Activated CD4-positive, alpha-beta T cell treated with anti-CD3 and anti-CD28 coated beads for 24 hours (primary cell): ENCODE measurements at places on chromosomes 4 and X.

DNA sequence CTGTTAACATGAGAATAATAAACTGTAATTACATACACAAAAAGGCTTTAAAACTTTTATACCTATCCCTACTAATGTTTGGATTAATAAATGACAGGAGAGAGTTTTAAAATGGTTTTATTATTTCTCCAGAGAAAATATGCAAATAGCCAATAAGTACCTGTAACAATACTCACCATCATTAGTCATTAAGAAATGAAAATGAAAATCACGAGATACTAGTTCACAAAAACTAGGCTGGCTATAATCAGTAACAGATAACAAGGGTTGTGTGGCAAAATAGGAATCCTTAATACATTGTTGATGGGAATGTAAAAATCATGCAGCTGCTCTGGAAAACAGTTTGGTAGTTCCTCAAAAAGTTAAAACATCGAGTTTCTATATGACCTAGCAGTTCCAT is 25.2 kb upstream of the AP1AR start:
- no peak for DNase-seq

GRCh38 chr4:169931964-169932363 is 94.2 kb downstream of the MFAP3L start:
- DNase-seq, result no peak

DNA sequence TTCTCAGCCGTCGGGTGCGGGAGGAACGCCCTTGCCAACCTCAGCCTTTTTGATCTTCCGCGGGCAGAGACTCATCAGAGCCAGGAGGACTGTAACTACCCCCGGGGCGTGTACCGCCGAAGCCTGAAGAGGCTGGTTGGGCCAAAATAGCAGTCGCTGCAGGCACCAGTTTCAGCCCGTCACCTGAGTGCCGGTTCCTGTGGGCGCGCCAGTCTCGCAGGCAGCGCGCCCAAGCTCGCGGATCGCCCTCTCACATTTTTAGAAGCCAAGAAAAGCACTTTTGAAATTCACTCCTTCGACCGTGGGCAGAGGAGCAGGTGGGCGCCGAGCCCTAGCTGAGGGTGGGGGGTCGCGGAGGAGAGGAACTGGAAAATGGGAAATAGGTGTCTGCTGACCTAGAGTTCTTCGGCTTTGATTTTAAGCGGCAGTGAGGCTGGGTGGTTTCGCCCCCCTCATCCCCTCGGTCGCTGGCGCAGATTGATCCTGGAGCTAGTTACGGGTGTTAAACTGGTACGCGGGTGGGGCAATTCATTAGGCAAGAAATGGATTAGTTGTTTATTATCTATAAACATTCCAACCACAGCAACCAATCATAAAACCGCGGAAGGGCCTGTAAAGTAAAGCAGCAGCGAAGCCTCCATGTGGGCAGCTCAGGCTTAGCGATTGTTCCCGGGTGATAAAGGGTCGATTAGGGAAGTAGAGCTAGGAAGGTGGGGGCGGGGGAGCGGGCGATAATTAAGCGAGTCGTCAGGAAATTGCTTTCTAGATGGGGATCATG is 69.2 kb downstream of the FBXO8 start:
- no peak for DNase-seq

GRCh38 chr4:47031011-47031678 is at the start of gene GABRB1:
GABRB1 (plus strand) TSS chr4:47031567.
- no peak for DNase-seq

GRCh38 chr4:175376287-175376977 is 435.6 kb downstream of the GPM6A start:
- no peak for DNase-seq

DNA sequence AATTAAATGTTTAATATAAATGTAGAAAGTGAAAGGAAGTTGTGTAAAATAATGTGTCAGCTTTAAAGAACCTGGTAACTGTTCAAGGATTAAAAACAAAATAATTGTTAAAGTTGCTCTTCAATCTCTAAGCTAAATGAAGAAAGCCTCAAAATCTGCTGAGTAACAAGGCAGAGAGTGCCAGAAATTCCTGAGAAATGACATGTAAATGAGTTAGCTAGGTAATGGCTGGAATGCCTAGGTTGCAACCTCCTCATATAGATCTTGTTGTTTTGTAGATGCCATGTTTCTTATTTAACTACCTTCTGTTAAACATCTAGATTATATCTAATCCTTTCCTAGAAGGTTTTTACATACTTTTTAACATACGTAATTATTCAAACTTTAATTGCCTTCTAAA is 763.6 kb upstream of the AGA start:
- no peak for DNase-seq

DNA sequence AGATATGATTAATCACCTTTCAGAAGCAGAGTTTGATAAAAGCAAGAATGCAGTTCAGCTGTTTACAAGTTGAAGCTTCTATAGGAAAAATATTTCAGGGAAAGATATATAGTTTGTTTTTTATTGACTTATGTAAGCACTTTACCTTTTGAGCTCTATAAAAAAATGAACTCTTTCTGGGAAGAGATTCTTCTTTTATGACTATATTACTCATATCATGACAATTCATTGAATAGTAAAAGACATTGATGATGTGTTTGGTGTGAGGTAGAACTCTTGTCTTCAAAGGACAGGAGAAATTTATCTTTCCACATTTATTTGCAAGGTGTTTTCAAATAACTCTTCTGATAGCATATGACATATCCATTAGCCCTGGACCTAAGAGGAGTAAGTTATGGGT is 156.6 kb downstream of the SLC4A4 start:
- DNase-seq, result no peak

DNA sequence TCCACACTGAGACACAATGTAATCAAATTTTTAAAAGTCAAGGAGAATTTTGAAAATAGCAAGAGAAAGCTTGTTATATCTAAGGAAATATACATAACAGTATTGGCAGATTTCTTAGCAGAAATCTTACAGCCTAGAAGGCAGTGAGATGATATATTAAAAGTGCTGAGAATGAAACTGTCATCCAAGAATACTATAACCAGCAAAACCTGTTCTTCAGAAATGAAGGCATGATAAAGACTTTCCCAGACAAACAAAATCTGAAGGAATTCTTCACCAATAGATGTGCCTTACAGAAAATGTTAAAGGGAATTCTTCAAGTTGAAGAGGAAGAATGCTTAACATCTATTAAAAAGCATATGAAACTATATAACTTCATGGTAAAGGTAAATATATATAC is 73.6 kb downstream of the CPEB2 start:
- DNase-seq, result no peak
